ENCODE measurements at places on chromosomes 5 and 9.

DNA sequence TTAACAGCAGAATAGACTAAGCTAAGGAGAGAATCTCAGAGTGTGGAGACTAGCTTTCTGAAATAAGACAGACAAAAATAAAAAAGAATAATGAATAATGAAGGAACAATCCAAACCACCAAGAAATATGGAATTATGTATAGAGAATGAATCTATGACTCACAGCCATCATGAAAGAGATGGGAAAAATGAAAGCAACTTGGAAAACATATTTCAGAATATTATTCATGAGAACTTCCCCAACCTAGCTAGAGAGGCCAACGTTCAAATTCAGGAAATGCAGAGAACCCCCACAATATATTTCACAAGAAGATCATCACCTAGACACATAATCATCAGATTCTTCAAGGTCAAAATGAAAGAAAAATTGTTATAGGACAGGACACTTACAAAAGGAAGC, 349.0 kb upstream of the MPDZ start:
- DNase-seq: no peak

DNA sequence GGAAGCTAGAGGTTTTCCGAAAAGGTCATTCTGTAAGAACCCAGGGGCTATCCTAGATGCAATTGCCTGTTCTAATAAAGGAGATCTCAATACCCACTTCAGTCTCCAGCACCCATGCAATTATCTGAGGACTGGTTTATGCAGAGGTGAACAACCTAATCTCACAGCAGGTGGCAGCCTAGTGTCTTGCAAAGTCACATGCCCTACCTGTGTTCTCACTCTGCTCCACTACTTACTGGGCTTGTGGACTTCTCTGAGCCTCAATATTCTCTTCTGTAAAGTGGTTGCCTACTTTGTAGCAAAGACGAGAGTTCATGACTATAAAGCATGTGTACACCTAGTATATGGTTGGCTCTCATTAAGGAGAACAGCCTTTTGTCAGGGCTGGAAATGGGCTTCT, 21.0 kb upstream of the ALDH1B1 start:
- DNase-seq: no peak

GRCh38 chr9:85700330-85700729, 41.4 kb downstream of the AGTPBP1 start:
- DNase-seq: no peak

DNA sequence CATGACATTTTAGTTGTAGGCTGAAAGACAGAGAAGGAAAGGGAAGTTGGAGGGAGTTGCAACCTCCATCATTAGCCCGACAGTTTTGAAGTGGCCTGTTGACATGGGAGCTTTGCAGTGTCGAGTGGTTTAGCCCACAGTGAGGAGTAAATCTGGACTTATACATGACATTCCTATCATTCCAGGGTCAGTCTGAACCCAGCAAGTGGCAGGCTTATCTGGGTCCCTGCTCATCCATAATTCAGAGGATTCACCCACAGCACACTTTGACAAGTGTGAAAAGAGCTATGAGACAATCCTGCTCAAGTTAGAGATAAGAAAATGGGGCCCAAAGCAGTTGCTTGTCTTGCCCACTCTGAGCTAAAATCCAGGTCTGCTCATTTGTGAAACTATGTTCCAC, 8.4 kb upstream of the TNC start:
- DNase-seq: no peak

GRCh38 chr9:97868859-97869258, 15.8 kb downstream of the FOXE1 start:
- DNase-seq: no peak

GRCh38 chr5:87010736-87011135, 256.9 kb upstream of the RASA1 start:
- no peak for DNase-seq
